Stimulated activated effector memory CD8-positive, alpha-beta T cell treated with anti-CD3 and anti-CD28 coated beads, Interleukin-12 subunit alpha, Interleukin-12 subunit beta, amount 100 ng/mL, for 72 hours (primary cell): ENCODE measurements at places on chromosomes 16 and 17.

DNA sequence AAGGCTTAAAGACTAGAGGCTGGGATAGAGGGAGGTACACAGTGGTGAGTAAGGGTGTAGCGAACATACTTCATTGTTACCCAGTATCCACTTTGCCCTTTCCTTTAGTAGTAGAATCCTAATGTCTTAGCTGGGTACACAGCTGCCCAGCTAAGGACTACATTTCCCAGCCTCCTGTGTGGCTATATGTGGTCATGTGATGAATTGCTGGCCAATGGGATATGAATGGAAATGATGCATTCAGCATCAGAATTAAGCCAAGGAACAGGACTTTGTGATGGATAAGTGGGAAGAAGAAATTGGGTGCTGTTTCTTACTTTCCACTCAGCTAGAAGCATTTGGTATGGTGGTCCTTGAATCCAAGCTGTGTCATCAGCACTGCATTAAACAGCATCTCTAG, 55.9 kb downstream of the FOXL1 start:
- DNase-seq: no peak

DNA sequence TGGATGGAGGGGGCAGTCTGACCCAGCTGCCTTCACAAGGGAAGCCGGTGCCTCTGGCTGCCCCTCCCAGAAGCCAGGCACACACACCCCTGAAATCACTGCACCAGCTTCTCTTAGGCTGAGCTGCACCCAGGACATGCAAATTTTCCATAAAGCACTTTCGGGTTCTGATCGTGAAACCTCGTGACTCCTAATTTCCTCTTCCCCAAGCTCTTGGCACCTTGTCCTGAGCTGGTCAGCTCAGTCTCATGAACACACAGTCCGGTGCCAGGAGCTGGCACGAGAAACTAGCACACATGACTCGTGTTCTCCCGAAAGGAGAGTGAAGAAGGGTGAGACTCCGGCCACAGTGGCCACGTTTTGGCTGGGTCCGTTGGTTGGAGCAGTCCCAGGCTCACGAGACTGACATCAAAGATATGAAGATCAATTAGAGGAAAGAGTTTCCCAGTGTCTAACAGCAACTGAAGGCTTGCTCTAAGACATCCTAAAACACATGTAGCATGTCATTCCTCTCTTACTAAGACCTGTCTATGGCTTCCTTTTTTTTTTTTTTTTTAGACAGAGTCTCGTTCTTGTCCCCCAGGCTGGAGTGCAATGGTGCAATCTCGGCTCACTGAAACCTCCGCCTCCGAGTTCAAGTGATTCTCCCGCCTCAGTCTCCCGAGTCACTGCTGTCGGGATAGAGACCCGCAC, 9.2 kb upstream of the ABR start:
- no peak for DNase-seq

DNA sequence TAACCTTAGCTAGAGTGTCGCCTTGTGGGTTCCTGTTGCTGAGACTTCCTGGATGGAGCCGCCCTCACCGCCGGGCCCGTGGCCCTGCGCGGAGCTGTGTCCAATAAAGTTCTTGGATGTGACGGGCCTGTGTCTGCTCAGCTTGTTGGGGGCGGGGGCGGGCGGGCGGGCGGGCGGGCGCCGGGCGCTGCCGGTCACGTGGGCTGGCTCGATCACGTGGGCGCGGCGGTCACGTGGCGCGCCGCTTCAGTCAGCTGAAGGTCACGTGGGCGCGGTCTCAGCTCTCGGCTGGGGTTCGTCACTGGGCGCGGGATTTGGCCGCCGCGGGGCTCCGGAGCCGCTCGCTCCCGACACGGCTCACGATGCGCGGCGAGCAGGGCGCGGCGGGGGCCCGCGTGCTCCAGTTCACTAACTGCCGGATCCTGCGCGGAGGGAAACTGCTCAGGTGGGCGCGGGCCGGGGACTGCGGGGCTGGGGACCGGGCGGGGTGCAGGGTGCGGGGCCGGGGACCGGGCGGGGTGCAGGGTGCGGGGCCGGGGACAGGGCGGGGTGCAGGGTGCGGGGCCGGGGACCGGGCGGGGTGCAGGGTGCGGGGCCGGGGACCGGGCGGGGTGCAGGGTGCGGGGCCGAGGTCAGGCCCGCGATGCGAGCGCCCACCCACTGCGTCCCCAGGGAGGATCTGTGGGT, at the start of gene AMDHD2:
AMDHD2 (plus strand) TSS at position 275 of the 687 bp plus-strand sequence; CDS start at position 363, 88 bp downstream.
- peak; percentile 78 for DNase-seq

GRCh38 chr16:54275956-54276355, 10.6 kb downstream of the IRX3 start:
- DNase-seq: no peak

GRCh38 chr17:62689441-62690167, 62.1 kb downstream of the MRC2 start:
- DNase-seq: no peak

DNA sequence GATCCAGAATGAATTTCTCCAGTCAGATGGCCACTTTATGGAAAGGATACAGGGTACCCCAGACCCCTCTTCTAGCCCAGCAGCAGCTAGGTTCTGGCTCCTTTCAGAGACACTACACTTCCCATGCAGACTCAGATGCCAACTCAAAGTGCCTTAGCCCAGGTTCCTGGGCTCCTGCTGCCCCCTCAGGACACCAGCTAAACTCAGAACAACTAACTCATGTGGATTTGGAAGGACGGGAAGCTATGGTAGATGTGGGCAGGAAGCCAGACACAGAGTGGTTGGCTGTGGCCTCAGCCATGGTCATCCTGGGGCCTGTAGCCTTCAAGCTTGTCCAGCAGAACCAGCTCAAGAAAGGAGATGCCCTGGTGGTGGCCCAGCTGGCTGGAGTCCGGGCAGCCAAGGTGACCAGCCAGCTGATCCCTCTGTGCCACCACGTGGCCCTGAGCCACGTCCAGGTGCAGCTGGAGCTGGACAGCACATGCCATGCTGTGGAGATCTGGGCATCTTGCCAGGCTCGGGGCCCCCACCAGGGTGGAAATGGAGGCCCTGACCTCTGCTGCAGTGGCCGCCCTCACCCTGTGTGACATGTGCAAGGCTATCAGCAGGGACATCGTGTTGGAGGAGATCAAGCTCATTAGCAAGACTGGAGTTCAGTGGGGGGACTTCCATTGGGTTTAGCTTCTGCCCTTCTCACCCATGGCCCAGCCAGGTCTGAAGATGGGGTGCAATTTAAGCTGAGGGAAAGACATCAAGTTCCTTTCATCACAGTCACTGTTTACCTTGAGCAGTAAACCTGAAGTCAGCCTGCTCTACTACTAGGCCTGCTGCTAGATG, 111.8 kb downstream of the N4BP1 start:
- DNase-seq: no peak

DNA sequence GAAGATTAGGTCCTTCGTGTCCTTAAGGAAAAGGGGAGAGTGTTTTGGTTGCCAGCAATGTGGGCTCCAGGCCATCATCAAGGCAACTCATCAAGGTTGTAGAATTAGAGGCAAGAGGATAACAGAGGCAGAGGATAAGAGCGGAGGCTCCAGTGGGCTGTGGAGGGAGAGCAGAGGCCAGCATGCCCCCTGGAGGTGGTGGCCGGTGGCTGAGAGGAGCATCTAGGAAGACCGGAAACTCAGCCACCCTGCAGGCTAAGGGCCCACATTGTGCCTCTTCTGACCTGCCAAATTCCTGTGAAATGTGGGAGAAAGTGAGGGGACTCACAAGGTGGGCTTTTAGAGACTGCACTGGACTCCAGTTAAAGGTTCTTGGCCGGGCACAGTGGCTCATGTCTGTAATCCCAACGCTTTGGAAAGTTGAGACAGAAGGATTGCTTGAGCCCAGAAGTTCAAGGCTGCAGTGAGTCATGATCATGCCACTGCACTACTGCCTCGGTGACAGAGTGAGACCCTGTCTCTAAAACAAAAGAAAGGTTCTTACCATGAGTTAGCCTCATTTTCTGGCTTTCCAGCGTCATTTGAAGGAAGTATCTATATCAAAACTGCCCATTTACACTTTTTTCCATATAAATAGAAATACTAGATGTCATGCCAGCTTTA, 62.7 kb upstream of the ADORA2B start:
- no peak for DNase-seq

- DNase-seq: no peak
These were observed 83.2 kb upstream of the HNF1B start for GRCh38 chr17:37827905-37828650.

GRCh38 chr16:82772215-82772614, 145.4 kb downstream of the CDH13 start:
- no peak for DNase-seq

- no peak for DNase-seq
These were observed 13.9 kb downstream of the MMP2 start for GRCh38 chr16:55492756-55493380.

DNA sequence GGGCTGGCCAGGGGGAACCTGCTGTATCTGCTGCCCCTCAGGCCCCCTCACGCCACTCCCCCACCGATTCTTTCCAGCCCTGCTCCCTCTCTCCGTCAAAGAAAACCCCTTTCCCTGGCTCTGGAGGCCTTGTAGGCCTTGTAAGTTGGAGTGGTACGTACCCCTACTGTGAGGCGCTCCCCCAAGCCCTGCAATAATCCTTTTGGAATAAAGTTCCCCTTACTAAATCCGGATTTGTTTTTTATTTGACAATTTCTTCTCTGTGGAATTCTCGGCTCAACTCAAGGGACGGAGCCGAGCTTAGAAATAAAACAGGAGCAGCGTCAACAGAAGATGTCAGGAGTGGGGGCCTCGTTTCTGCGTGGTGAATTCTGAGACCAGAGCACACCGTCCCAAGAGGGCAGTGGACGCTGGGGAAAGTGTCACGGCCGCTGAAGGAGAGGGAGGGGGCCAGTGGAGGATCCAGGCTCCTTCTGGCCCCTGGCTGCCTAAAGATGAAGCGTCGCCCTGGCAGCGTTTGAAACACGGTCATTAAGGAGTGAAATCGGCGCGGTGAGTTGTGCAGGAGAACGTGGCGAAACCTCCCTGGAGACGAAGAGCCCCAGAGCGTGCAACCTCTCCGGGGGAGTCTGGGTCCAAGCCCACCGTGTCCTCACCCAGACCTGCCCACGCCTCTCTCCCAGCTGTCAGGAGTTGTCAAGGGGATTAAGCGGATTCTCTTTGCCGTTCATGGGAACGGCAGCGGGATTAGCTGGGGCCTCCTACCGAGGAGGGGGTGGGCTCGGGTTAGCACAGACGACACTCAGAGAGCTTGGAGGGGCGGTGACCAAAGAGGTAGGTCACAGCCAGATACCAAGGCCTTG, 47.0 kb downstream of the SLC7A5 start:
- no peak for DNase-seq

- DNase-seq: no peak
These were observed 28.9 kb upstream of the SEC14L1 start for GRCh38 chr17:77111934-77112296.

DNA sequence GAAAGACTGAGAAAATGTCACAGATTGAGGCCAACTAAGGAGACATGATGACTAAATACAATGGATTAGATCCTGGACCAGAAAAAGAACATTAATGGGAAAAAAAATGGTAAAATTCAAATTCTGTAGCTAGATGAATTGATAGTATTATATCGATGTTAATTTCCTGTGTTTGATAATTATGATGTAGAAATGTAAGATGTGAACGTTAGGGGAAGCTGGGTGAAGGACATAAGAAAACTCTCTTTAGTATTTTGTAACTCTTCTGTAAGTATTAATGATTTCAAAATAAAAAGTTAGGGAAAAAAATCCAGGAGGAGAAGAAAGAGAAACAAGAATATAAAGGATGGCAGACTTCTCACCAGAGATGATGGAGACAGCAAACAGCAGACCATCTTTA, 2.8 kb upstream of the ITGB3 start:
- DNase-seq: no peak

DNA sequence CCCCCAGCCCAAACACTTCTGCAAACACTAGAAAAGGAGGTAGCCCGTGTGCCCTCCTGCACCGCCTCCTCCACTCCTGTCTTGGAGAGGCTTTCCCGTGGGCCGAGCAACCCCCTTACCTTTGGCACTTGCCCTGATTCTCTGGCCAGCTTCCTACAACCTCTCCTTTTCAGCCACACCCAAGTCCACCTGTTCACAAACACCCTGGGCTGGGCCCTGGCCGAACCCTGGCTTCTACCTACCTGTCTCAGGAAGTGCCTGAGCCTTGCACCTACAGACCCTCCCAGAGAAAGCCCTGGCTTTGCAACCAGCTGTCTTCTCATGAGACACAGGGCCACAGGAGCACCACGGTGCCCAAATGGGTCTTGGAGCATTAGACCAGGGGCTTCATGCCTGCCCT, 2.0 kb upstream of the ANTKMT start:
- DNase-seq: no peak

- no peak for DNase-seq
These were observed 25.4 kb downstream of the DNAJA2 start for GRCh38 chr16:46947900-46948547.

DNA sequence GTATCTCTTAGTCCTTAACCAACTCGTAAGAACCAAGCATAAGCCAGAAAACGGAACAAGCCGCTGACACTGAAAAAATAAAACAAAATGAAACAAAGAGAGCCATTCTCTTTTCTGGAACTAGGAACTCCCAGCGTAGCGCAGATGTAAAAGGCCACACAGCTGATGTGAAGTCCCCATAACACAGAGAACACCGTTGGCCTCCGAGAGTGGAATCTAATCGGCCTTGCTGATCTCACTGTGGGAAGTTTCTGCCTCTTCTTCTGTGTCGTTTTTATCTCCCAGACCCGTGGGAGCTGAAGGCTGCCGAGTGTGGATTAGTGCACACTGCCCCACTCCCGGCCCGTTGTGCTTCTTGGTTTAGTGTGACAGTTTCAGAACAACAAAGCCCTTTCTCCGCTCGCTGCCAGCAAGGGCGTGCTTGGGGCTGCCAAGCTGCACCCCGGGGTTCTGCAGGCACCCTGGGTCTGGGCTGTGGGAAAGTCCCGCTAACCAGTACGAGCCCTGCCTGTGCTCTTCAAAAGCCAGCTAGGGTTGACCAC, 21.7 kb downstream of the TTYH2 start:
- no peak for DNase-seq

DNA sequence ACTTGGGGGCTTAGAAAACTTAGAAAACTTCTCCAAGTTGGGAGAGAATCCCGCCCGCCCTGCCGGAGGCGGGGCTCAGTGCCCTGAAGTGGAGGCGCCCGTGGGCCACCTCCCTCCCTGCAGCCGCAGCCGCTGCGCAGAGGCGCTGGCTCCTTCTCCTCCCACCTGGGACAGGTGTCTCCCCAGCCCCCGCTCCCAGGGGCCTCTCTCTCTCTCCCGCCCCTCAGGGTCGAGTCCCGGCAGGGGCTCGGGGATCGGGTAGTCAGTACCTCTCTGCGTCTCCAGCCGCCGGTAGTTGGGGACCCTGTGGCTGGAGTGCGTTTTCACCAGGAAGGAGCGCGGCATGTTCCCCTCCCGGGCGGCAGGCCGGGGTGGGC, 257 bp downstream of the SNAI3 start:
- no peak for DNase-seq

DNA sequence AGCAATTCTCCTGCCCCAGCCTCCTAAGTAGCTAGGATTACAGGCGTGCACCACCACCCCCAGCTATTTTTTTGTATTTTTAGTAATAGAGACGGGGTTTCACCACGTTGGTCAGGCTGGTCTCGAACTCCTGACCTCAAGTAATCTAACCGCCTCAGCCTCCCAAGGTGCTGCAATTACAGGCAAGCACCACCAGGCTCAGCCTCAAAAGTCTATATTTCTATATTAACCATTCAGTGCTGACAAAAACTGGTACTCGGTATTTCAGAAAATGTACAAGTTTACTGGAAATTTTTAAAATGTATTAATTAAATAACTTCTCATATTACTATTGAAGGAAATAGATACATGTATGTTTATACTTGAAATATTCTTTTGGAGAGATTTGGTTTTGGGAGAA, 1.4 kb upstream of the HEXD start:
- DNase-seq: no peak
